ENCODE measurements at places on chromosomes 1 and 21. TPM values are rescaled to one million over a fixed set of nuclear protein-coding genes. Genes with fewer than 3 reads are reported as not detected.

DNA sequence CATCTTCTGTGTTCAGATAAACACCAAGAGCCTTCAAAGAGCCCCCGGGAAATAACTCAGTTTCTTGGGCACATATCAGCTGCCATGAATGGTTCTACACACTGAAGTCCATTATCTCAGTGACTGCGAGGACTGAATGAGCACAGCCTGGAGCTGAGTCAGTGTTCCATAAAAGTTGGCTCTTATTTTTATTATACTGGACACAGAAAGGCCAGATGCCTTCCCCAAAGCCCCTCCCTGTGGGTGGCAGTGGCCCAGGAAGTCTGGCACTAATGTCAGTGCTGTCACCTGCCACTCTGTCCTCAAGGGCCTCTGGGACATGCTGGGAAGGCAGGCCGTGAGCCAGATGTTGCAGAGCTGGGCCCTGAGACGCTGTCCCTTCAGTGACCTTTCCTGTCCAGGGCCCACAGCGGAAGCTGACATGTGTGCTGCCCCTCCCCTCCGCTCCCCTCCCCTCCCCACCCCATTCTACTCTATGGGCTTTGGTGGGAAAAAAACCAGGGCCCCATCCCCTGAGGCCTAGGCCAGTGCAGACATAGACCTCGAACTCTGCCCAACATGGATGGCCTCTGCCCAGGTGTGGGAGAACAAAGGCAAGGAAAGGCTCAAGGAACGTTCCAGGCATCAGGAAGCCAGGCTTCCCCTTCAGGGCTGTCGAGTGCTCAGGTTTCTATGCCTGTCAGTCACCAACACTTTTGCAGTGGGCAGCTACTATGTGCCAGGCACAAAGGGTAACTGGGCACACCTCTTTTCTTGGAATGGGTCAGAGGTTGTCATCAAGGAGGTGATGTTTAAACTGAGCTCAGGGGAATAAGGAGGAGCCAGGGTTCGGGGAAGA is 22.4 kb upstream of the NPPB start:
- no peak for DNase-seq

DNA sequence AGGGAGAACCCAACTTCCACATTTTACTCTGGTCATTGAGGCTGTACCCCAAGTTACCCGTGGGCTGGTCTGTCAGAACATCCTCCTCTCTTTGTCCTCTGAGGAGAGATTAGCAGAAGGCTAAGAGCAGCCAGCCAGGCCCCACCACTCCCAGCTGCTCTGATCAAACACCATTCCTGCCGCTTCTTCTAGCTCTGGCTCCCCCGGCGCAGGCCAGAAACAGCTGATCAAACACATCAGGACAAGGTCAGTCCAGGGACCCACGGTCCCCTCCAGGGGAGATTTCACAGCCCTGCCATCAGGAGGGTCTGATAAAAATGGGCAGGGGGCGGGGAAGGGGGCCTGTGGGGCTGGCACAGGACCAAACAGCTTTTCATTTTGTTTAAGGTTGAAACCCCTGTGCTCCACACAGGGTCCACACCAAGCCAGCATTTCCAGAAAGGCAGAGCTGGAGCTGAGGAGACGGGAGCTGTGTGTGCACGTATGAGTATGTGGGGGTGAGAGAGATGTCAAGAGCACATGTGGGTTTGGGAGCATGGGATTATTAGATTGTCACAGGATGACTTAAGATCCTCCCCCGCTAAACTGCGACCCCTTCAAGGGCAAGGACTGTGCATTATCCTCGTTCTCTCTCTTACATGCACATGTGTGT is 29.9 kb upstream of the EPHA8 start:
- no peak for DNase-seq

- no peak for DNase-seq
Measured at GRCh38 chr1:241802863-241803262, 45.1 kb upstream of the EXO1 start.

- no peak for DNase-seq
Measured at GRCh38 chr1:28811766-28812668, at the start of gene OPRD1. Gene OPRD1, plus strand, starts transcription at chr1:28812170. Its CDS starts 214 bp downstream, at chr1:28812384.

- no peak for DNase-seq
Measured at GRCh38 chr1:234719454-234720251, 109.7 kb upstream of the IRF2BP2 start.

- DNase-seq, result no peak
Measured at GRCh38 chr1:86409416-86410021, 13.4 kb upstream of the ODF2L start.

DNA sequence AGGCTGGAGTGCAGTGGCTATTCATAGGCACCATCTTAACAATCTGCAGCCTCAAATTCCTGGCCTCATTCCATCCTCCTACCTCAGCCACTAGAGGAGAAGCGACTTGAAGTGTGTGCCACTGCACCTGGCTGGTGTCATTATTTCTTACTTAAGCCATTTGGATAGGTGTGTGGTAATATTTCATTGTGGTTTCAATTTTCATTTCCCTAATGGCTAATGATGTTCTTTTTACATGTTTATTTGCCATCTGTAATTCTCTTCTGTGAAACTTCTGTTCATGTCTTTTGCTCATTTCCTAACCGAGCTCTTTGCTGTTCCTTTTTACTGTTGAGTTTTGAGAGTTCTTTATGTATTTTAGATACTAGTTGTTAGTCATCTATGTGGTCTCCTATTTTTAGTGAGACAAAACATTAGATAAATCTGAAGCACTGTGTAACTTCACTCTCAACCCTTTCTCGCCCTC is 66.8 kb downstream of the SLC27A3 start:
- no peak for DNase-seq

DNA sequence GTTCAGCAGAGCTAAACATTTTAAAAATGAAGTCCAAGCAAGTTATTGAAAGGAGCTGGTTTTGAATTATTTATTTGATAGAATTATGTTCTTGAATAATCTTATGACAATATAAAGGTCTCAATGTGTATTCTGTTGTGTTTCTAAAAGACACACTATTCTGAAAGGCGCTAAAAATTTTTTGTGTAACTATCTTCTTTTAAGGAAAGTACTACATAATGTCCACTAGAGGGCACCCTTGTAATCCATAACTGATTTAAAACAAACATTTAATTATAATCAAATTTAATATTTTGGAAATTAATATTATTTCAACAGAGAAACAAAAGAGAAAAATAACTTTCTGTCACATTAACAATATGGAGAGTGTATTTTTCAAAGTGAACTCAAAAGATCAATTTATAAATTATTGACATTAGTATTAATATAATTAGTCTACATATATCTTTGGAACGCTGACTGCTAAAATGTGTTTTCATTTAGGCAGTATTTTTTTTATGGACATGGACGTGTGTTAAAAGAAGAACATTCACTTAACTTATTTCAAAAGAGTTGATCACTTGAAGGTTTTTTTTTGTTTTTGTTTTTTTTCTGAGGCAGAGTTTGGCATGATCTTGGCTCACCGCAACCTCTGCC is 248.4 kb downstream of the DENND1B start:
- DNase-seq, result peak; percentile 12

DNA sequence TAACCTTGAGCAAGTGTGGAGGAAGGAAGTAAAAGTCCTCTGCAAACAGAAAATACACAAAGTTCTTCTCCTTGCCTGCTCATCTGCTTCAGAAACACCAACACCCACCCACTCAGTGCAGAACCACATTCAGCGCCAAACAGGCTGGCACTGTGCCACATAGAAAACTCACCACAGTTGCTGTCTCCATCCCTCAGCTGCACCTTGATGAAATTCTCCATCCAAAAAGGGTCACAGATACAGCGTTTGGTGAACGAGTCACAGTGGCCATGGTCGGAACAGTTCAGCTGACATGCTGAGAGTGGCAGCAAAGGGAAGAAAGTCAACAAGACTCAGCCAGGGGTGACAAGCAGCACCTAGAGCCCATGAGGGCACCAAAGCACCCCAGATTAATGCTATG is 114.5 kb downstream of the KIAA0319L start:
- no peak for DNase-seq

DNA sequence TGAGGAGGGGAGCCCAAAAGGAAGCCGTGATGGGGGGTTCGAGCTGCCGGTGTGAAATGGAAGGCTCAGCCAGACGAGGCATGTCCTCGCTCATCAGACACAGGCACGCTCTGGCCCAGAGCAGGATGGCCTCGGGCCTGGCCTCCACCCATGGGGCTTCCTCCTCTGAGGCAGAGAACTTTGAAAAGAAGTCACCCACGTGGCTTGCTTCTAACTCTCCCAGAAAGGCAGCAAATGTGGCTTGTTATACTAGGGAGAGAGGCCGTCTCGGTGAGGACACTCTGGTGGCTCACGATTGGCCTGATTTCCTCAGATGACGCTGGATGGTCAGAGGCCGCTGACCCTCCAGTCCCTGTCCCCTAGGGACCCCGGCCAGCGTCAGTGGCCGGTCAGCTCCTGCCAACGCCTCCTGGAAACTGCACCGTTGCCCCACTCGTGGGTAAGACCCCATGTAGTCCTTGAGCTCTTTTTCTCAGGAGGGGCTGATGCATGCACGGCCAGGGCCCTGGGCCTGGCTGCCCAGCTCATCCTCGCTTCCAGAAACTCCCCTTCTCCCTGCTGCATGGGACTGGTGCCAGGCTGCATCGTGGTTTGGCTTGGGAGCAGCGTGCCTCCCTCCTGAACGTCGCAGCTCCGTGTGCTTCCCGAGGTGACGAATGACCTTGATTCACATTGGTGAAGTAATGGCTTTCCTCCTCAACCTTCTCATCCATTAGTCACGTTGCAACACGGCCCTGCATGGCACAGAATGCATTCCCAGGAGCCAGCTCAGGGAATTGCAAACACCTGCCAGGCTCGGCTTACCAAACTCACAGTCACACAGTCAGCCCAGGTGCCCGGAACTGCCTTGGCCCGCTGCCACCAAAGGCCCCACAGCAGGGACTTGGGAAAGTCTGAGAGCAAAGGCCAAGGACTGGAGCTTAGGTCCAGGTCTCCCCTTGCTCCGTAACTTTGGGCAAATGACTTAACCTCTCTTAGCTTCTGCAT is 58.8 kb downstream of the TOMM20 start:
- DNase-seq, result no peak

- DNase-seq, result no peak
Measured at GRCh38 chr1:28545246-28545628, 7.6 kb upstream of the TRNAU1AP start.

GRCh38 chr1:164163289-164163849 is 395.6 kb upstream of the PBX1 start:
- no peak for DNase-seq

DNA sequence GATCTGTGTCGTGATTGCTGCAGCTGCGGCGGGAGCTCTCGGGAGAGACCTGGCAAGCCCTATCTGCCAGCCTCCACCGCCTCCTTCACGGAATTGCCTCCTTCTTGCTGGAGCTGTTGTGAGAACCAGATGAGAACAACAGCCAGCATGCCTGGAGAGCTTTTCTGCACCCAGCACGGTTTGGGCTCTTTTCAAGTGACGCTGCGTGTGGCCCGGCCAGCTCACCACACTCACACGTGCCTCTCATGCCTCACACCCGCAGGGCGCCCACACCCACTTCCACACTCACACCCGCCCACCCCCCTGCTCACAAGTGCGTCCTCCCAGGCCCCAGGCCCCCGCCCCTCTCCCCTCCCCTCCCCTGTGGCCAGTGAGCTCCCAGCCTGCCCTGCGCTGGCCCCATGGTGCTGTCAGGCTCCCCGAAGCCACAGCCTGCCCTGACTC is 135.7 kb upstream of the RUNX3 start:
- DNase-seq, result no peak

- no peak for DNase-seq
Measured at GRCh38 chr1:227793948-227794816, 21.3 kb upstream of the PRSS38 start.

GRCh38 chr1:183070923-183071618 is 47.9 kb downstream of the LAMC1 start:
- peak; percentile 4 for DNase-seq

KRTAP10-9 gene
- total RNA-seq, result not detected

ATP1A4 gene
- under 0.01 TPM for total RNA-seq

FAAH gene
- 14.8 TPM for total RNA-seq

RIIAD1 gene
- total RNA-seq, result not detected
